ENCODE measurements at places on chromosomes 6 and 20.
A peak's percentile ranks its signal among the peaks of the same experiment; 100 is the strongest.

DNA sequence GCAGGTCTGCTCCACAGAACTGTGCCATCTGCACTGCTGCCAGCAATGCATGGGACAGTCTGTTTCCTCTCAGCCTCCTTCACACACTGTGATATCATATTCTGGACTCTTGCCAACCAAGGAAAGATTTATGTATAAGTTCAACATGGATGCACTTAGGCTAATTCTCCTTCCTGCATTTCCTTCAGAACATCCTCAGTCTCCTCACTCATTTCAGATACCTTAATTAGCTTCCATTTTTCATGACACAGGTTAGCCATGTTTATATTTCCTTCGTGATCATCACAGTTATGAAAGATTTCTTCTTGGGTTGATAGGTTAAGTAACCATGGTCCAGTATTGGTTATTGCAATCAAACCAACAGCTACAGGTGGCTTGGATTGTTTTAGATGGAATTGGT, 46.4 kb upstream of the DDR1 start:
- no peak for DNase-seq

DNA sequence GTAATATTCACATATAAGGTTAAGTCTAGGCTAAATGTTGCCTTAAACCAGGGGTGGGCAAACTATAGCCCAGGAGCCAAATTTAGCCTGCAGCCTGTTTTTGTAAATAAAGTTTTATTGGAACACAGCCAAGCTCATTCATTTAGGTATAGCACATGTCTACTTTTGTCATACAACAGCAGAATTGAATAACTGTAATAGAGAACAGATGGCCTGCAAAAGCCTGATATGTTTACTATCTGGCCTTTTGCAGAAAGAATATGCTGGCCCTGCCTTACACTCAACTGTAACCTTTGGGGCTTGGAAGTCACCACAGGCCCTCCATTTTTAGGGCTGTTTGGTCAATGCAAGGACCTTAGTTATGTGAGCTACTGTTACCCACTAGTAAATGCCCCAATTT, 17.7 kb upstream of the BCLAF1 start:
- DNase-seq, result no peak

GRCh38 chr6:35463292-35463691, 4.9 kb upstream of the RPL10A start:
- DNase-seq, result no peak

DNA sequence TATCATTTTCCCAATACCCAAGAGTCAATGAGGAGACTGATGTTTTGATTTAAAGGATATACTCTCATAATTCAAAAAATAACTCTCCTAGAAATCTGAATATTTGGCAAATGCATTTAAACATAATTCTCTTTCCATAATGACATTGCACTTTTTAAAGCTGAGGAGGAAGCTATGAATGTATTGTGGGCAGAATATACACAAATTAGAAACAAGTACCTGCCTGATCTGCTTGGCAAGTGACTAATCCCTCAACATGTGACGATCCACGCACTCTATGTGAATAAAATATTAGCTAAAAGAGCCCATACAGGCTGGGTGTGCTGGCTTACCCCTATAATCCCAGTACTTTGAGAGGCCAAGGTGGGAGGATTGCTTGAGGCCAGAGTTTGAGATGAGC, 88.3 kb upstream of the CCDC28A start:
- DNase-seq, result no peak

- peak; percentile 37 for DNase-seq
These were observed 13.9 kb downstream of the PTK7 start for GRCh38 chr6:43089874-43090558.

DNA sequence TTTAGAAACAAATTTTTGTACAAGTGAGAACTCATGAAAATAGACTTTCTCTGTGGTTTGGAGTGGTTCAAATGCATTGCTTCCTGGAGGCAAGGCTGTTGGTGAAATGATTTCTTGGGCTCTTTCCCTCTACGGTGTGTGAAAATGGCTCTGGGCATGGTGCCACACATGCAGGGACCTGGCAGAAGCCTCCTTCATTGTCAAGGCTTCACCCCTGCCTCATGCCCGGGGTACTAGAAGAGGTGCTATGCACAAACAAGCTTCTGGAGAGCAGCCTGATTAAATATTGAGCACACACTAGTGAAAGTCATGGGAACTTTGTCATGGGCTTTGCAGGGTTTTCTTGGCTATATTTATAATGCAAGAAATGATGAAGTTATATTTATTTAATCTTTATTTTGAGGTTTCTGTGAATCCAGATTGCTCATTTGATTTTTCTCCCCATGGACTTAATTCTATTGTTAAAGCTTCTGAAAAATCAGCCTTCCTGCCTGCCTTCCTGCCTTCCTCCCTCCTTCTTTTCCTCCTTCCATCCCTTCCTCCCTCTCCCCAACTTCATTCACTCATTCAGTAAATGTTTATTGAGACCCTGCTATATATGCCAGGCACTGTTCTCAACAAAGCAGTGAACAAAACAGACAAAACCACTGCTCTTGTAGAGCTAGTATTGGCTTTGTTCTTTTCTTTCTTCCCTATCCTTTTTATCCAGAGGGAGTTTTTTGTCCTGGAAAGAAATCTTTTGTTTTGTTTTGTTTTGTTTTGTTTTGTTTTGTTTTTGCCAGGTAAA, 21.0 kb downstream of the C6orf89 start:
- no peak for DNase-seq

DNA sequence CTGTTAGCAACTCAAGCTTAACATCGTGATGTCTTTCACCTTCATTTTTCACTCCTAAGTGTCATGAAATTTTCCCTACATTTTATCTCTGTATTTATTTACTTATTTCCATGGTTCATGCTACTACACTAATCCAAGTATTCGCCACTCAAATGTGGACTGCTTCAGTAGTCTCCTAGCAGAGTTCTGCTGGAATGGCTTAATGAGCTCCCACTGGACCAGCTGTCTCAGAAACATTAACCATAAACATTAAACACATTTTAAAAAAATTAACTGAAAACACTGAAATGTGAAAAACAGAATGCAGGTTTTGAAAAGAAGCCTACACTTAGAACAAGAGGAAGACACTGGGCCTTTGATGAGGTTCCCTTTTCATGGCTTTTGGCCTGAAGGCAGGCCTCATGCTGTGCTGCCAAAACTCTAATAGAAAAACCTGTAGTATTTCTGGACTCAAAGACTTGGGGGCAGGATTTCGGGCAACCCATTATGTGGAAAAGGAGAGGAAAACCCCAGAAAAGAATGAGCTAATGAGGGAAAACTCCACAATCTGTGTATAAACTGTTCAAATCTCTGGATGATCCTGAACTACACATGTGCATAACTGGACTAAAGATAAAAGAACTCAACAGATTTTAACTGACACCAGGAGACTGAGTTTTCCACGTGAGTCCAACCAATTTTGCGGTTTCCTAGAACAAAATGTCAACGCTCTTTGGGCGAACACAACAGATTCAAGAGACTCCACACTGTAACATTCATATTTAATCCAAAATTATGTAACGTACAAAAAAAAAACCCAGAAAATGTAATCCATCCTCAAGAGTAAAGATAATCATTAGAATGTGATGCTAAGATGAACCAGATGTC, 33.0 kb downstream of the SAMD3 start:
- no peak for DNase-seq

DNA sequence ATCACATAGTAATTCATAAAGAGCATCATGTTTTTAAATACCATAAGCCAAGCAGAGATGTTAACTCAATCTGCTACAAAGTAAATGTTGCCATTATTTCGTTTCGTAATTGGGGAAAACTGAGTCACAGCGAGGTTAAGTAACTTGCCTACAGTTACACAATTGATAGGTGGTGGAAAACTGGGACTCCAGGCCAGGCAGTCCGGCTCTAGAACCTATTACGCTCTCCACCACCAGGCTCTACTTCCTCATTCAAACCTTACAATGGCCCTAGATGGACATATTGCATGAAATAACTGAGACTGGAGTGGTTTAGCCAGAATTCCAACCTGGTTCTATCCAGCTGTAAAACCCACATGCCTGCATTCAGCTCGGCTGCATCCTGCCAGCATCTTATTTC, 58.2 kb downstream of the LINC00237 start:
- DNase-seq, result no peak

DNA sequence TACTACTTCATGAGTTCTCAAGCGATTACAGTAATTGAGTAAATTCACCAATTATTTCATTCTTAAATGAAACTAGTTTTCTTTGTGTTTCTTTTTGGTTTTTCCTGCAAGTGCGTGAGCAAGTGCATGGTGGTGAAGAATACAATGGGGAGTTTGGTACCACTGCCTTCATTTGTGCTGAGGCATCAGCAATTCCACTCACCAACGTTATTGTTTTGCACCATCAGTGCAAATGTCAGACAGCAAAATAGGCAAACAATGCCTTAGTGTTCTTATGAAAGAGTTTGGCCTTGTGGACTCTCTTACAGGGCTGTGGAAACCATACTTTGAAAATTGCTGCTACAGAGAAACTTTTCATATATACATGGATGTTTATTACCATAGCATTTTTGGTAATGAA, 8.2 kb downstream of the CDH26 start:
- no peak for DNase-seq

DNA sequence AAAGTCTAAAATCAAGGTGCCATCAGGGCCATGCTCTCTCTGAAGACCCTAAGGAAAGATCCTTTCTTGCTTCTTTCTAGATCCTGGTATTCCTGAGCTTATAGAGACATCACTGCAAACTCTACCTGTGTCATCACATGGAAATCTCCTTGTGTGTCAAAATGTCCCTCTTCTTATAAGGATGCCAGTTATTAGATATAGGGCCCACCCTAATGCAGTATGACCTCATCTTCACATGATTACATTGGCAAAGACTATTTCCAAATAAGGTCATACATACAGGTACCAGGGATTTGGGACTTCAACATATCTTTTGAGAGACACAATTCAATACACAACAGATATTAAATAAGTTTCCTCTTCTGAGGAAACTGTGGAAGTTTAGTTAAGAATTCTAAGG, 123.9 kb downstream of the UNC5CL start:
- DNase-seq, result no peak

DNA sequence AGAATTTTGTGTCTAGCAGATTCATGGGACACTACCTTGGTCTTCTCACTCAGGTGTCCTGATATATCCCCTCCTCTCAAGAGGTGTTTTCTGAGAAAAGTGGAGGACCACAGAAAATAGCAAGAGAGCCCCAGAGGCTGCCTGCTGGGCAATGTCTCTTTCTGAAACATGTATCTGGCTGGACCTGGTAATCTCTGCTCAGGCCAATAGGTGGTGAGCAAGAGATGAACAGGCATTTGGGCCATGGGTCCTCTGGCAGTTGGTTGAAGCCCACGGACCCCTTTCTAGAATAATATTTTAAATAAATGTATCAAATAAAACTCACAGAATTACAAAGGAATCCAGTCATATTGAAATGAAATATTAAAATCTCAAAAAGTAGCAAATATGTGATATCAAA, 8.8 kb upstream of the THBD start:
- no peak for DNase-seq

DNA sequence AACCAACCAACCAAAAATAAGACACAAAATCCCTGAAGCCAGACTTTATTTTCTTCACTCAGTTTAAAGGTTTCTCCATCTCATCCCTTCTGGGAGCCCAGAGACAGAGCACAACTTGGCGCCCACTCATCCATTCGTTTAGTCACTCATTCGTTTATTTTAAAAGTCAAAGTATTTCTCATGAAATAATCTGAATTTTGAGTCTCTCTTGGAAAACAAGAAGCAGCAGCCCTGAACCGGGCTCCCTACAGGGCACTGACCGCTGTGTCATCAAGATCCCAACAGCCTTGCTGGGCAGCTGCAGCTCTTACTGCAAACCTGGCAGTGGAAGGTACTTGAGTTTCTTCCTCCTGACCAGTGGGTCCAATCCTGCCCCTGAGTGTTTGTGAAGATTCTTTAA, 171.6 kb downstream of the THBS2 start:
- no peak for DNase-seq

DNA sequence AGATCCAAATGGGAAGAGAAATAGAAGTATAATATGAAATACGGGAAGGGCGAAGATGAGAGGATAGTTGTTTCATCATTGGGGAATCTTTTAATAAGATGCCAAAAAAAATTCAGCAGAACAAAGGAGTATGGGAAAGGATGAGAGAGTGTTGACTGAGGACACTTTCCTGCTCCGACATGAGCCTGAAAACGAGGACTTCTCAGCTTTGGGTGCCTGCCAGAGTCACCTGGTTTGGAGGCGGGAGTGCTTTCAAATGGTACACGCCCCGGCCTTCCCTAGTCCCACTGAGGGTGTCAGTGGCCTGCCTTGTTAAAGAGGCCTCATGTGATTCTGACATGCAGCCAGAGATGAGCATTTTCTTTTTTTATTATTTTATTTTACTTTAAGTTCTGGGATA, 250.9 kb downstream of the ANKRD60 start:
- DNase-seq, result no peak

DNA sequence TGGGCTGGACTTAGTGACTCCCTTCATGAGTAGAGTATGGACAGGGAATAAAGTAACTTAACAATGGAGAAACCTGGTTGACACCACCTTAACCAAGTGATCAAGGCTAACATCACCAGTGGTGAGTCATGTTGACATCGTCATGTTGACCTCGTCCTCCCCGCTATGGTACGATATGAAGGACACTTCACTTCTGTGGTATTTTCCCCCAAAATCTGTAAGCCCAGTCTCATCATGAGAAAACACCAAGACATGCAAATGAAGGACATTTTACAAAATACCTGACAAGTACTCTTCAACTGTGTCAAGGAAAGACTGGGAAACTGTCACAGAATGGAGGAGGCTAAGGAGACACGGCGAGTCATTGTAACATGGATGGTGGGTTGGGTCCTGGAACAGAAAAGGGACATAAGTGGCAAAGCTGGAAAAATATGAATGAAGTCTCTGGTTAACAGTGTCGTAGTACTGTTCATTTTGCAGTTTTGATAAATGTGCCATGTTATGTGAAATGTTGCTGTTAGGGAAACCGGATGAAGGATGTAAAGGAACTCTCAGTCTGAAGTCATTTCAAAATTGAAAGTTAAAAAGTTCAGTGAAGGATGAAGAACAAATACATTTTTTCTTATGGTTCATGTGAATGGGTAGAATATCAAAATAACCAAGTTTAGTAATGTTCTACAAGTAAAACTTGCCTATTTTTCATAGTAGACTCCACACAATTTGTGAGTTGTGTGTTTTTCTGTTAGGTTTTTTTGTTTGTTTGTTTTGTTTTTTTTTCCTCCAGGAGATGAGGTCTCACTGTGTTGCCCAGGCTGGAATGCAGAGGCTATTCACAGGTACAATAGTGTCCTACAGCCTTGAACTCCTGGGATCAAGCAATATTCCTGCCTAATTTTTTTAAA, 247.5 kb downstream of the TMEM242 start:
- DNase-seq, result no peak

GRCh38 chr6:149581349-149581748, 15.2 kb downstream of the GINM1 start:
- DNase-seq, result no peak

GRCh38 chr6:157385482-157385881, 4.5 kb downstream of the ZDHHC14 start:
- DNase-seq, result no peak

- DNase-seq, result no peak
These were observed 32.1 kb downstream of the BEND3 start for GRCh38 chr6:107083047-107083768.
